ENCODE measurements at places on chromosomes 4 and X.

DNA sequence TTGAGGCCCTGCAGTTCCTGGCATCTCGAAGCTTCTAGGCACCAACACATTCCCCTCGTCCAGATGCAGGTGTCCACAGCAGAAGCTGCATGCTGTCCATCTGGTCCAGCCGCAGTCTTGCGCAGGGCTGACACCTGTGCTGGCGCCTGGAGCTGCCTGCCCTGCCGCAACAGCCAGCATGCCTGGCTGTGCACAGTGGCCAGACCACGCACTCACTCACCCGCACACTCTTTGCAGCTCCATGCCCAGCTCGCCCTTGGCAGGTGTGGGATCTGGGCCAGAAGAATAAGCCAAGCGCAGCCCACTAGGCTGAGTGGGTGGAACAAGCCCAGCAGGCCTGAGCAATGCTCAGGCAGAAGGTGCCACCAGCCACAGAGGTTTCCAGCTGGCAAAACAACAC is 125.6 kb downstream of the PARM1 start:
- DNase-seq = no peak

DNA sequence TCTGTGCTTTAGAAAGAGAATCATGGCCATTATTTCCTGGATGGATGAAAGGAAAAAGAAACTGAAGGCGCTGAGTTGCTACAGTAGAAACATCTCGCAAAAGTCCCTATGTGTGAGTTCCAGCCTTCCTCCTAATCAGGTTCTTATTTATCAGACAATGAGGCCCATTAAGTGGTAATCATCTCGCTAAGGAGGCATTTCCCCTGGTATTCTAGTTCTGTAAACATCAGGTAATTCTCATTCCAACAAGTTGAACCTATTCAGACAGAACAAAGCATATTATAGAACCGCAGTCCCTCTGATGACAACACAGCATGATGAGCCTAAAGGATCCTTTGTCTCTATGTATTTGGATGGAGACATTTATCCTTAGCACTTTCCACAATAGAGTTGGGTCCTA is 205.7 kb upstream of the MAOA start:
- DNase-seq = no peak

DNA sequence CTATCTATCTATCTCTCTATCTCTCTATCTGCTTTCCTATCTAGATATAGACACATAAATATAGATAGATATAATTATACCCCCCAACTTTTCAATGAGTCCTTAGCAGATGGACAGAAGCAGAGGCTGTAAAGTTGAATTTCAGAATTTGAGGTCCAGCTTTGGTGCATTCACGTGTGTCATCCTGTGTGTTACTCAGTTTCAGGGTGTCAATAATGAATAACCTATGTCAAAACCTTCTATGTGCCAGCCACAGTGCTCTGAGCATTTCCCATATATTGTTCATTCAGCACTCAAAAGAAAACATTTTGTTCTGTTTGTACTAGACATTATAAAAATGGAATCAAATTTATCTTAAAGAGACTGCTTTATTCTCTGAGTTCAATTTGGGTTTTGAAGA is 310.0 kb downstream of the ARHGAP24 start:
- no peak for DNase-seq

GRCh38 chr4:180150818-180151217 is 2092.4 kb upstream of the TENM3 start:
- no peak for DNase-seq

DNA sequence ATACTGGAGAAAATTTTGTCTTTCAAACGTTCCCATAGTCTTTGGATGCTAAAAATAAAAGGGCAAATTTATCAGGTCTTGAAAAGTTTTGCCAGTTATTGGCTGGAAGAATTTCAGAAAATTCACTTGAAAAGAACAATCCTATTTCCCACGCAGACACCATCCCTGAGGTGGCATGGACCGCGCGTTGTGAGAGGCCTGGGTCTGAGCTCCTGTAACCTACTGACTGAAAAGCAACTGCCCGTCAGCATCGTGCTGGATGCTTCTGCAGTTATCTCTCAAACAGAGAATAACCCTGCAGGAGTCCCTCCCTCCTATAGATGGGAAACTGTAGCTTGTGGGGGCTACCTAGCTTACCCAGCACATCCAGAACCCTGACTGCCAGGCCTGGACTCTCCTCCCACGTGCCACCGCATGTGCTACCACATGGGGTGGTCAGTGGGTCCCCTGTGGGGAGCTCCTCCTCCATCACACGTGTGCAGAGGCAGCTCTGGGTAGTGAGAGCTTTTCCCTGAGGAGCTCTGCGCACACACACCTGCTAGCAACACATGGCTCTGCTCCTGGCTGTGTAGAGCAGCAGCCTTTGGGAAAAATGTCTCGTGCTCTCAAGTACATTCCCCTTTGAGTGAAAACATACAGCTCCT is 36.1 kb downstream of the NSG1 start:
- DNase-seq = no peak

- DNase-seq = peak; percentile 12
These were observed 804 bp downstream of the OSTC start for GRCh38 chr4:108651014-108651791.

DNA sequence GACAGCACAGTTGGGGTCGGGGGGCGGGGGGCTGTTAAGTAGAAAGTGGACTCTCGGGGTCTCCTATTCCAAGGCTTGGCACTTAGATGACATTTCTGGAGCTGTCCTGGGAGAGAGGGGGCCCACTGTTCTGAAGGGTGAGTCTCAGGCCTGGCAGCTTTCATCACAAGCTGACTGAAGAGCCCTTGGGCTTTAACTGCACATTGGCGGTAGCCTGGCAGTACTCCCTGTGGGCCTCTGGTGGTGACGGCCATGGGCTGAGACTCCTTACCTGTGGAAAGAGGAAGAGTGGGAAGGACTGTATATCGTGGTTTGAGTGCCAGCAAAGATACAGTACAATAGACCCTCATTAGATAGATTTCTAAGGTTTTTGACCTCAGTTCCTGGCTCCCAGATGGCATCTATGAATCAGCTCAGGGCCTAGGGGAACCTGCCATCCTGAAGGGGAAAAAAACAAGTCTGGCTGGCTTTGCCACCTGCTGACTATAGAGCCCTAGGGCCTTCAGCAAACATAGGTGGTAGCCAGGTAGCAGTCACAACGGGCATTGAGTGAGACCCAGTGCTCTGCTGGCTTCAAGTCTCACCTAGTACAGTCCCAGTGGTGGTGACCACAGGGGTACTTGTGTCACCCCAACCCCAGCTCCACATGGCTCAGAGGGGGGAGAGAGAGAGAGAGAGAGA is 87.9 kb downstream of the ANKRD17 start:
- no peak for DNase-seq
